Stimulated activated CD4-positive, alpha-beta T cell treated with anti-CD3 and anti-CD28 coated beads, Interleukin-1b, Interleukin-23, amount 100 ng/mL, for 1 hour (primary cell): ENCODE measurements at places on chromosomes 6 and 20.

DNA sequence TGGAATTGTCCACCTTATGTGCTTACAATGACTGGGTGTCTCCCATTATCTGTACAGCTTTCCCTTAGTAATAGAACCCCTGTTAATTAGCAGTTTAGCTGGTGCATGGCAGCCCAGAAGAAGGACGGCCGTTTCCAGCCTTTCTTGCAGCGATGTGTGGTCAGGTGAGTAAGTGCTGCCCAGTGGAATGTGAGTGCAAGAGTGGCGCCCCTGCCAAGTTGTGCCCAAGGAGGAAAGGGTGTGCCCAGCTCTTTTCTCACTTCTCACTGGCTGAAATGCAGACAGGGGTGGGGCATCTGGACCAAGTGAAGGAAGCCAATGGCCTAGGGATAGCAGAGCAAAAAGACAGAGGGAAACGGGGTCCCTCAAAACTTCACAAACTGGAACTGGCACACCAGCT, 296.8 kb downstream of the PREX1 start:
- DNase-seq = no peak

DNA sequence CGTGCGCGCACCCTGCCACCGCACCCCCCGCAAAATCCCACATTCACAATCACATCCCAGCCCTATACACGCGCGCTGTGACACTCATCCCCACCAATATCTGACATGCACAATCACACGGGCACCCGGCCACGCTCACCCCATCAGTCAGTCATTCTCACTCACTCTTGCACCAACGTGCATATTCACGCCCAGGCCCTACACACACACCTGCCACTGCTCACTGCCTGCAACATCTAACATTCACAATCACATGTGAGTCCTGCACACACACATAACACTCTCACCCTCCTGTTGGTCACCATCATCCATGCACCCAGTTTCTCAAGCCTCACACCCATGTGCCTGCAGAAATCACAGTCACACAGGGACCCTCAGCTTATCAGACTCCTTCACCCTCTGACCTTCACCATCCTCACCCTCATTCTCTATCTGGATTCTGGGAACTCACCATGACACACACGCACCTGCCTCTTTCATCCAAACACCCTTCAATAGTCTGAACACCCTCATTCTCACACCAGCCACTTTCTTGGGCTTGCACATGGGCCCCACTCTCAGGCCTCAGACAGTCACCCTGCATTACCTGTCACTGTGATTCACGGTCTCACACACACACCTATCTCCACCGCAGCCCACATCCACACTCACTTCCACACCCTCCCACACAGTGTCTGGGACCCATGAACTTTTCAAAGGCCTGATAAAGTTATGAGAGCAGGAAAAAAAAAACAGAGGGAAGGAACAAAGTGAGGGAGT, 748 bp upstream of the ATP9A start:
- DNase-seq = no peak

- DNase-seq = no peak
Observed at GRCh38 chr6:80028589-80028988, 24.1 kb downstream of the TTK start.

DNA sequence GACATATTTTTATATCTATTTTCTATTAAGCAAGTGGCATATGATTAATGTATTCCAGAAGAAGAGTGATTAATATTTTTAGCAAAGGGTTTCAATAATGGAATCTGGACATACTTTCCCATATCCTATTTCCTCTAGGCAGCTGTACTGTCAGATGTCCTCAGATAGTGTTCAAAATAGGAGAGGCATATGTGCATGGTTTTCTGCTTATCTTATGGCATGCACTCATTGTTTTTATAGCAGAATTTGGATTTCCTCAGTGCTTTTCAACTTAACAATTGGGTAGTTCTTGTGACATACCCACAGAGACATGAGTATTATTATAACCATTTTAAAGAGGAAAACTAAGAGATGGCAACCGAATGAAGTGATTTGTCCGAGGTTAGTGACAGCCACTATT, 12.6 kb upstream of the SLC17A5 start:
- DNase-seq = no peak

- no peak for DNase-seq
Observed at GRCh38 chr20:9129756-9130155, 60.9 kb downstream of the PLCB4 start.

GRCh38 chr6:78611886-78612480, 255.4 kb upstream of the IRAK1BP1 start:
- DNase-seq = no peak

DNA sequence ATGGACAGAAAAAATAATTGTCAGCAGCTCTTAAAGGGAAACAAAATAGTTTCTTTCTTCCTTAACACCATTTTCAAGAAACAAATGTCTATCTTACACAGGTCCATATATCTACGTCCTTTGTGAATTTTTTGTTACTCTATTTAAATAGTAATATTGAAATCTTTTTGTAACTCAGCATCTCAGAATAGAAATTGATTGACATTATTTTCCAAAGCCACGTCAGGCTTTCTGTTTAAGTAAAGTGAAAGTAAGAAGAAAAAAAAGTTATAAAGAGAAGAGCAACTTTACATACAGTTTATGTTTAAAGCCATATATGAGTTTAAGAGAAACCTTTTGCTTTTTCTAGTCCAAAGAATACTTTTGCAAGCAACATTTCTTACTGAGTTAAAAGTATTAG, 402.9 kb upstream of the SOX4 start:
- DNase-seq = no peak

- no peak for DNase-seq
Observed at GRCh38 chr6:21902628-21903169, 309.1 kb downstream of the SOX4 start.

- DNase-seq = no peak
Observed at GRCh38 chr20:47191074-47191673, 165.3 kb downstream of the ZMYND8 start.

- no peak for DNase-seq
Observed at GRCh38 chr6:9056556-9056955, 621.2 kb upstream of the SLC35B3 start.

- DNase-seq = no peak
Observed at GRCh38 chr6:34047913-34048867, 97.7 kb downstream of the GRM4 start.

- DNase-seq = no peak
Observed at GRCh38 chr6:161674930-161675682, 401.2 kb upstream of the AGPAT4 start.

- DNase-seq = no peak
Observed at GRCh38 chr6:37382994-37383765, 29.4 kb downstream of the RNF8 start.

DNA sequence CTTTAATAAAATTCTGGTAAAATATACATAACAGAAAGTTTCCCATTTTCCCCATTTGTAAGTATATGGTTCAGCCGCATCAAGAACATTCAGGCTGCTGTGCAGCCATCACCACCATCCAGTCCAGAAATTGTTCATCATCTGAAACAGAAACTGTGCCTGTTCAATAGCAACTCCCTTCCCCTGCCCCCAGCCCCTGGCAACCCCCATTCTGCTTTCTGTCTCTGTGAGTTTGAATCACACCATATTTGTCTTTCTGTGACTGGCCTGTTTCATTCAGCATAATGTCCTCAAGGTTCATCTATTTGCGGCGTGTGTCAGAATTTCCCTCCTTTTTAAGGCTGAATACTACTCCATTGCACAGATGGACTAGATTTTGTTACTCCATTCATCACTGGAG, 19.1 kb downstream of the VSTM2L start:
- DNase-seq = no peak
